ENCODE measurements at places on chromosomes 12 and 14. TPM values are rescaled to one million over a fixed set of nuclear protein-coding genes. Genes with fewer than 3 reads are reported as not detected.

RPL10L gene
- total RNA-seq = not detected

MYRFL gene
- total RNA-seq = not detected

EXD2 gene
- 20.4 TPM for total RNA-seq

OR6C74 gene
- not detected for total RNA-seq

MIP gene
- total RNA-seq = not detected

AEBP2 gene
- total RNA-seq = 18.7 TPM

KCNMB4 gene
- total RNA-seq = 0.43 TPM

KRT78 gene
- total RNA-seq = not detected

PAH gene
- not detected for total RNA-seq

CYP27B1 gene
- total RNA-seq = 0.18 TPM

DNA sequence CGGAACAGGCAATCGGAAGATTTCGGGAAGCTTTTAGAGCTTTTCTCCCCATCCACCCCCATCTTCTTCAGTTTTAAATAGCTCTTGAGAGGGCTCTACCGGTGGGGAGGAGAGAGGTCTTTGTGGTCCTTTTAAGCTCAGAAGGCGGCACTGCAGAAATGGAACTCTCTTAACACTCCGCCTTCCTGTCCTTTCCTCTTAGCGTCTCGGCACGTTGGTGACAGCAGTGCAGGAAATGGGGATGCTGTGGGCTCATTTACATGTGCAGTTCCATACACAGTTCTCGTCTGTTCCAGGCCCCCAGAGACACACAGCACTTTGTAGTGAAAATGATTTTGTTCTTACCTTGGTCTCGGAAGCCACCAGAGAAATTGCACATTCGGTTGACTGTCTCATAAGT is 50.4 kb upstream of the RIN3 start:
- DNase-seq = no peak

GRCh38 chr14:85529803-85530574 is at the start of gene FLRT2:
FLRT2 (plus strand) TSS chr14:85530144; CDS start chr14:85621515, 91,371 bp downstream.
- no peak for DNase-seq

DNA sequence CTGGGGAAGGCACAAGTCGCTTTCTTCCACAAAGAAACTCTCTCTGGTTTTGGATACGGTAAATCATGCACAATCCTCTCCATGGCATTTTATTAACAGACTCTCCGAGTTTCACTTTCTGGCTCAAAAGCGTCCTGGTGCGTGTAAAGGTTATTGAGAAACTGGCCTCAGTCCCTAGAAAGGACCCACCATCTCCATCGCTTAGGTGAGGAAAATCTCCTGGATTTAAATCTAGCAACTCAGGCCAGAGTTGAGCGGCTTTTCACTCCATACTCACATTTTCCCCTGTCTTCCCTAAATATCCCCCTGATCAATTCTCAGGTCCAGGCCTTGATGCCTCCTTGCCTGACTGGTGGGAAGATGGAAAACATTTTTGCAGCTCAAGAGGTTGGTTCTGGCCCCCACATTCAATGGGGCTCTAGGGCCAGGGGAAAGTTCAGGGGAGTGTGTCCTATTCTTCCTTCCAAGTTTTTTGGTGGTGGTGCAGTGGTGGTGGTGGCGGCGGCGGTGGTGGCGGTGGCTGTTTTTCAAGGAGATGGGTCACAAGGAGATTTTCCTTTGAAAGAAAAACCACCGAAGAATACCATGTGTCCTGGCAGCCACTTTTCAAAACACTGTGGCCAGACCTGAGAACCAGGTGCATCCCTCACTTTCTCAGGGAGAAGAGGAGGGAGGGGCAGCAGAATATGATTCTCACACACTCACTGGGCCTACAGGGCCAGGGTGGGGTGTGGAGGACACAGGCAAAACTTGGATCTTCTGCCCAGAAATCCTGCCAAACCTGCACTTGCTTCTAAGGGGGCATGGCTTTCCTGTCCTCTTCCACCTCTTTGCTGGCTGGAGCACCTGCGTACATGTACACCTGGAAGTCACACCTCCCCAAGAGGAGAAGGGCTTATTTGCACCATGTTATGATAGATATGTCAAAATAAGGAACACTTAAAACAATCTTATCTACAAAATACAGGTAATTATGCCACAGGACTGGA is 46.7 kb upstream of the PNMA1 start:
- DNase-seq = no peak

GRCh38 chr12:46944088-46944487 is 118.3 kb upstream of the SLC38A4 start:
- no peak for DNase-seq

DNA sequence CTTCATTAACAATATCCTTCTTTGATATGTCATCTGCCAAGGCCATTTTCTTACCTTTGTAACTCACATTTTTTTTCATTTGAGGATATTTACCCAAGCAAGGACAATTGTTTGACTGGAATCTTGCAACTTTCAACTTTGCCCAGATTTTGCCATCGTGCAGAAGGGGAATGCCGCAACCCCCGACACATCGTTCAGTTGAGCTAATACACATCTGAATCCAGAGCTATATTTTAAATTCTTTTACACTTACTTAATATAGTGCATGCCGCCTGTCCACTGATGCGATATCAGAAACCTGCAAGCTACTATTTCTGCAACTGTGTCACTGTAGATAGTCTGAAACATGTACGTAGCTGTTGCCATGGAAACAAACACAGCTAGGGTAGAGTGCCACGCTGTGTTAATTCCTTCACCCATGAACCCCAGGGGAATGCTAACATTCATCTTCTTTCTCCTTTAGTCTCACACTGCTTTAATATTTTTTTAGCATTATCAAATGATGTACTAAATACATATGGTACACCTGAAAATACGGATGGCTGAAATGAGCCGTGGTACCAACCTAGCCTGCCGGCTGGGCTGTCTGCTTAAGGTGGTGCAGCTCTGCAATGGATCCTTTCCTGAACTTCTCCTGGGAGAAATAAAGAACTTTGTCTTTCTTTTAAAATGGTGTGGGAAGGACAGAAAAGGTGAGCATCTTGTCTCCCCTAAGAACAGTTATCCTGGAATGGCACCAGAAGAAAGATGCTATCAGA is 77.0 kb upstream of the FOXN3 start:
- DNase-seq = peak; percentile 90

DNA sequence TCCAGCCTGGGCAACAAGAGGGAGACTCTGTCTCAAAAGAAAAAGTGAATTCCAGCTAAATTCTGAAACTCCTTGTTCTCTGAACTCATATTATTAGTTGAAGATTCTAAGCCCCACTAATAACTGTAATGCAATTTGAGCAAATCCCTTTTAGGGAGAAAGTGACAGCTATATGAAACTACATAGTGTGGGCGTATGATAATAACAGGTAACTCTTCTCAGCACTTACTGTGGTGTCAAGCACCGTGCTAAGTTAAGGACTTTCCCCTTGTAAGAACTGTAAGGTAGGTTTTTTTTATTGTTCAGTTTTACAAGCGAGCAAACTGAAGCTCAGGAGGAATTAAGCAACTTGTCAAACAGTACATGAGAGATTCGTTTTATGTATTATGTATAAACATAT is 5.4 kb downstream of the ANKRD13A start:
- DNase-seq = no peak

DNA sequence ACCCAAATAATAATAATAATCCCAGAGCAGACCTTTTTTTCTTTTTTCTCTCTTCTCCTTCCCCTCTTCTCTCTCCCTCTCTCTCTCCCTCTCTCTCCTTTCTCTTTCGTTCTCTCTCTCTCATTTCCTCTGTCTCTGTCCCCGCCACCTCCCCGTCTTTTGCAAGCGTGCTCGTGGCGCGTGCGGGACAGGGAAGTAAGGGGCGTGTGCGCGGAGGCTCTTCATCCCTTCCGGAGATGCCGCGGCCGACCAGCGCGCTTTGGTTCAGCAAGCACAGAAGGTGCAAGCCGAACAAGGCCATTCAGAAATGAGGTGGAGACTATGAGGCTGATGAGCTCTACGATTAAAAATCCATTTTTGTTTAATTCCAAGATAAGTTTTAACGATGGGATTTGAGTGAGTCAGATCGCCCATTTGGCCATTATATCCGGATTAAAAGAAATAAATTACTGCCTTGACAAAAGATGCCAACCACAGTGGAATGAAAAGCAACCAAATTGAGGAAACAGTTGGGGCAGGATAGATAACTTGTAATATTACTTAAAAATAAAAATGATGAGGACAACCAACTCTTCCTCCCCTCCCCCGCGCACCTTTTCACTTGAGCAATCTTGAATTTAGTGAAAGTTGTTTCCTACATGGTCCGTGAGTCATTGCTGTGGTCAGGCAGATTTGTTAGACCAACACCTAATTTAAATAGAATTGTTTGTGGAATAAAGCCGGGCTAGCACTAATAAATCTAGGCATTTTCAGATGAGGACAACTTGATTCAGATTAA is 1.2 kb upstream of the AMIGO2 start:
- no peak for DNase-seq

DNA sequence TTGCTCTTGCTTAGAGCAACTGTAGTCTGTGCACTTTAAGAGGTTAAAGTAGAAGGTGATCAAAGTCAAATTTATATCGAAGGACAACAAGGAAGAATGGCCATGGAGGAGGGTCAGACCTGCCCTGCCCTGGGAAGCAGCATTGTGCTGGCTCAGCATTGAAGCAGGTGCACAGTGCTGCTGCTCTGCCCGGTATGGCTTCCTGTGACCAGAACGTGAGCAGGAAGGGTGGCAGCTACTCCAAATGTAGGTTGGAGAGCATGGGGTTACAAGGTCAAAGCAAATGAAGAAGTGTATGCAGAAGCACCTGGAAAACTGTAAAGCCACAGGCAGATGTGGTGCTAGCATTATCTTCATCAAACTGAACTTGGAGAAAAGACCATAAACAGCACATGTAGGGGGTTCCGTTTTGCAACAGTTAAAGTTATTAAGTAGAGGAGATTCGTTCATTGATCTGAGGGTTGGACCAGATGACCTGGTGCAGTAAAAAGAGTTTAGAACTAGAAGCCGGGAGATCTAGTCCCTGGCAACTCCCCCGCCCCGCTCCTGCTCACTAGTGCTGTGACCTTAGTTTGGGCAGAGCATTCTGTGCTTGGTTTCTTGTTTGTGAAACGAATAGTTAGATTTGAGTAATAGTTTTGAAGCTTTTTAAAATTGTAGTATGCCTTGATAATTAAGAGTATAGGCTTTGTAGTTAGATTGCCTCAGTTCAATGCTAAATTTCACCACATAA is 84.2 kb downstream of the SCN8A start:
- DNase-seq = no peak

DNA sequence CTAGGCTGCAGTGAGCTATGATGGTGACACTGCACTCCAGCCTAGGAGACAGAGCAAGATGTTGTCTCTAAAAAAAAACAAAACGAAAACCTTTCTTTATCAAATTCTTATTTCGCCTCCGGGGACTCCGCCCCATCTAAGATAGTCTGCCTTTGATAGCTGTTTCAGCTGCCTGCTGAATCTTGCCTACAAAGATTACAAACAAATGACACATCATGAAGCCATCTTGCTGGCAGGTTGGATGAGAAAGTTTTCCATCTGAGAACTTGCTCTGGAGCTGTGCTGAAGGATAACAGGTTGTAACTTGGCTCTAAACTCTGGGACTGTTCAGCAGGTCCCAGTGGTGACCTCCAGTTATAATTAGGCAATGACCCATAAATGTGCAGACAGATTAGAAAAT is 41.8 kb upstream of the AEBP2 start:
- DNase-seq = no peak

DNA sequence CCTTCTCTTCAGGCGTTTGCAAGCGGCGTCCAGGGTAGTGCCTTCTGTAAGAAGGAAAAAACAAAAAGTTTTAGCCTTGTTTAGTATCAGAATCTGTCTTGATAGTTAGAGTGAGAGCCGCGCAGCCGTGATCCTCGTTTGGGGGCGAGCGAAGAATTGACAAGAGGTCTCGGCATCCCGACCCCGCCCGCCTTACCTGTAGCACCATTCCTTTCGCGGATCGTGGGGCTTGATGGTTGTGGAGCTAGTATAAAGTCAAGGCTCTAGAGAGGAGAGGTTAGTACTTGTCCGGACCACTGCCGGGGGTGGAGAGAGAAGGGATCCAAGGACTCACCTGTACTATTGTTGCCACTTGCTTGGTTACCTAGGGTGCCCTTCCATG is 494 bp downstream of the TMTC3 start:
- no peak for DNase-seq

- no peak for DNase-seq
These were observed 107.5 kb upstream of the DYRK2 start for GRCh38 chr12:67540920-67541624.

GRCh38 chr12:102821149-102821548 is 95.9 kb downstream of the PAH start:
- DNase-seq = no peak

Measured in G401 (cell line).